ENCODE measurements at places on chromosomes 5 and 9. TPM values are rescaled to one million over a fixed set of nuclear protein-coding genes. Genes with fewer than 3 reads are reported as not detected.

DNA sequence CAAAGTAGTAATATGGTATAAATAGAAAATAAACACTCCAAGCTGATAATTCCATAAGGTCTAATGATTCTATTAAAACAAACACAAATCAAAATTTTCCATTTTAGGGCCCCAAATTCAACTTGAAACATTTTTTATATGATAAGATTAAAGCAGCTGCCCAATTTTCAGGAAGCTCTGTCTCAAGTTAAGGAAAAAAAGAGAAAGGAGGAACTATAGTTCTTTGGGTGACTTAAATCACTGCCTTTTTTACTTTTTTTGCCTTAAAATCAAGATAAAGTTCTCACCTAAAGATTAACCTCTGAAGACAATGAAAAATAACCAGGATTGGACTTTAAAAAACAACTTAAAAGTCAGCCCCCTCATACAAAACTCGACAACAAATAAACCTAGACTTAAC lies 76.0 kb upstream of the IFNE start:
- peak overlapping the region; percentile 73 for H3K27ac ChIP-seq
- H3K36me3 ChIP-seq, result no peaks in the 10 kb centered on the region

DNA sequence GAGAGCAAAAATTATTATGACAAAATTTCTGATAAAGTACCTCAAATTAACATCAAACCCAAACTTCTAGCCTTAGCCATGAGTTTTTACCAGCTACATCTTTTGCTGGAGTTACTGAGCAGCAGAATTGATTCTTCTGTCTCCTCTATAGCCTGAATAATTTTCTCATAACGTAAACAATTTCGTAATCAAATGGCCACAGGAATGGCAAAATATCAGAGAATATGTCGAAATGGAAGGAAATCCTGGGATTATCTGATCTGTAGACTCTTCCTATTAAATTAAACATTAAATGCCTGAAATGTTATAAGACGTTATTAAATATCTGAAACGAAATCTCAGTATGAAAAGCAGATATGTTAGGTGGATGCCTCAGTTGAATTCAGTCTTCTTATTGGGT lies 41.1 kb downstream of the LURAP1L start:
- peaks cover 61% of the 10 kb centered on the region for H3K4me1 ChIP-seq
- no peaks in the 10 kb centered on the region for H3K36me3 ChIP-seq
- DNase-seq, result no peak

DNA sequence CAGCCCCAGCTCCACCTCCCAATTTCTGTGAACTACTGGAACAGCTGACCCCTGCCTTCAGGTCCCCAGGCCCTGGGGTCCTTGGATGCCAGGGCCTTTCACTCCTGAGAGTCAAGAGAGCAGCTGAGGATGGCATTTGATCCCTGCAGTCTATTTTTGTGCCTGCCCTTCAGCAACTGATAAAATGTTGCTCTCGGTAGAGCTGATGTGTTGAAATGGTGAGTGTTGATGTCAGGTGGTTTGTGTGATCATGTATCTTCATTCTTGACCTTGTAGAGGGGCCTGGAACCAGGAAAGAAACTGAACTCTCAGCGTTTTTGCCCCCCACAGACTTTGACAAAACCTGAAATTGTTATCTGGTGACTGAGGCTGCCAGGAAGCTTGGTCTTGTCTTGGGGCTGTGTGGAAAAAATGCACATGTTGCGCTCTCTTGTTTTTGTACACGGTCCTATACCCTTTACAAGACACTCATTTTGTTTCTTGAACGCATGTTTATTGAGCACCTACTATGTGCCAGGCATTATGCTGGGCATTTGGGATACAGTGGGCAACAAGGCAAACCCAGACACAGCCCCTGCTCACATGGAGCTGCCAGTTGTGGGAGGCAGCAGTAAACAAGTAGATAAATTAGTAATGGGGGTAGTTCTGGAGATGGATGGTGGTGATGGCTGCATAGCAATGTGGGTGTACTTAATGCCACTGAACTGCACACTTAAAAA lies 78.3 kb downstream of the PPARGC1B start:
- no peaks in the 10 kb centered on the region for H3K36me3 ChIP-seq
- H3K4me3 ChIP-seq, result no peak overlapping the region
- no peak overlapping the region for H3K27ac ChIP-seq
- peaks cover 38% of the 10 kb centered on the region for H3K4me1 ChIP-seq
- no peaks in the 10 kb centered on the region for H3K27me3 ChIP-seq
- no peak for DNase-seq

- no peaks in the 10 kb centered on the region for H3K4me1 ChIP-seq
- no peak overlapping the region for H3K4me3 ChIP-seq
- DNase-seq, result no peak
- no peaks in the 10 kb centered on the region for H3K36me3 ChIP-seq
- H3K27me3 ChIP-seq, result no peaks in the 10 kb centered on the region
- no peak overlapping the region for H3K27ac ChIP-seq
These were observed 42.1 kb downstream of the FOXI1 start for GRCh38 chr5:170147753-170148264.

IL9 gene
- not detected for total RNA-seq

GRCh38 chr9:13991395-13991794 lies 322.5 kb downstream of the NFIB start:
- DNase-seq, result no peak
- no peaks in the 10 kb centered on the region for H3K36me3 ChIP-seq
- H3K4me3 ChIP-seq, result no peak overlapping the region

DNA sequence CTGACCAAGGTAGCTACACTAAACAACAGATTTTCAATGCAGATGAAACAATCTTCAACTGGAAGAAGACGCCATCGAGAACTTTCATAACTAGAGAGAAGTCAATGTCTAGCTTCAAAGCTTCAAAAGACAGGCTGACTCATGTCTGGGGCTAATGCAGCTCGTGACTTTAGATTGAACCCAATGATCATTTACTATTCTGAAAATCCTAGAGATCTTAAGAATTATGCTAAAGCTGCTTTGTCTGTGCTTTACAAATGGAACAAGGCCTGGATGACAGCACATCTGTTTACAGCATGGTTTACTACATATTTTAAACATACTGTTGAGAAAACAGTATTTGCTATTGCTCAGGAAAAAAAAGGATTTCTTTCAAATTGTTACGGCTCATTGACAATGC lies 54.9 kb downstream of the RICTOR start:
- H3K27ac ChIP-seq, result no peak overlapping the region
- no peak overlapping the region for H3K4me3 ChIP-seq
- no peaks in the 10 kb centered on the region for H3K36me3 ChIP-seq
- peaks cover 44% of the 10 kb centered on the region for H3K4me1 ChIP-seq

QRFP gene
- total RNA-seq, result not detected

EQTN gene
- not detected for total RNA-seq

DNA sequence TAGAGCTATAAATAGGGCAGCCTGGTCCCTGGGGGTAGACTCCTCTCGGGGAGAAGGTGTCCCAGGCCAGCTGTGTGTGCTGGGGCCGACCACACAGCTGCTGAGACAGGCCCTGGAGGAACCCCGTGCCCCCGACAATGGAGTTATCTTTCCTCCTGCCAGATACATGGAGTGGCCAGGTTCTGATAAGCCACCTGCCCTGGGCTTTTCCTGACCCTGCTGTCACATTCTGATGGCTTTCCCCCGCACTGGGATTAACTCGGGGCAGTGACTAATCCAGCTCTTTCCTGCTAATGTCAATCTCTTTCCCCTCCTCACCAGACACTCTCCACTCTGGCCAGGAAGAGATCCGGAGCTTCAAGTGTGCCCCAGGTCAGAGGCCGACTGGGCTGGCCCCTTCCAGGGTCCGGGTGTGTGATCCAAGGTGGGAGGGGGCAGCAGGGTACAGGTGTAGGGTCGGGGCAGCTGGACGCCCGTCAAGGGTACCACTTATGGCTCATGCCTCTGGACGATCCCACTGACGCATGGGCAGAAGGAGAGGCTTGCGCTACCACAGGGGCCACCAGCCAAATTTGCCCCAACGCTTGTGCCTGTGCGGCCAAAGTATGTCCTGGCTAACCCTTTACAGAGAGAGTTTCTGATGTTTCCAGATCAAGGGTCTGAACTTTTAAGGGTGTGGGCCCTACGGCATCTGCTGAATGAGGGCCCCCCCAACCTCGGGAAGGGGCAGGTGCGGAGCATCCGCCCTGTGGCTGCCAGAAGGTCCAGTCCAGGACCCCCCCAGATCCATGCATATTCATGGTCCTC lies 20.6 kb upstream of the COL5A1 start:
- no peaks in the 10 kb centered on the region for H3K36me3 ChIP-seq
- H3K27me3 ChIP-seq, result no peaks in the 10 kb centered on the region
- H3K4me3 ChIP-seq, result no peak overlapping the region
- DNase-seq, result no peak
- no peak overlapping the region for H3K27ac ChIP-seq

- H3K4me3 ChIP-seq, result no peak overlapping the region
- no peaks in the 10 kb centered on the region for H3K4me1 ChIP-seq
- H3K36me3 ChIP-seq, result no peaks in the 10 kb centered on the region
- DNase-seq, result no peak
These were observed 267.5 kb downstream of the MSX2 start for GRCh38 chr5:174991847-174992246.

DNA sequence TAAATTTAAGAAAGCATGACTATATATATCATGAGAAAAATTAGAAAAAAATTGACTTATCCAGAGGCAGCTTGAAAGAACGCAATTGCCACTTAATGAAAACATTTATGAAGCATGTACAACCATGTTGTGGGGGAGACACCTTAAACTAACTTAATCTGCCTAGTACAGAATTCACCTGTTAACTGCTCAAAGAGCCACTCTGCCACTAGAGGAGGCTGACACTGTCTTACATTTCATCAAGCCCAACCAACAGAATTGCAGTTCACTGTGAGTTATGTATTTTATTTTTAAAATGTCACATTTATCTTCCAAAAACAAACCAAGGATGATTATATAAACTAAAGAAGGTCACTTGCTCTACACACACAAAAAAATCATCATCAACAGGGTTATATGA lies 252.9 kb downstream of the MLLT3 start:
- no peak overlapping the region for H3K27ac ChIP-seq
- no peaks in the 10 kb centered on the region for H3K36me3 ChIP-seq
- H3K4me3 ChIP-seq, result no peak overlapping the region
- no peak for DNase-seq
- H3K4me1 ChIP-seq, result peaks cover 2% of the 10 kb centered on the region
- H3K27me3 ChIP-seq, result no peaks in the 10 kb centered on the region

- no peaks in the 10 kb centered on the region for H3K27me3 ChIP-seq
- no peak for DNase-seq
- H3K4me3 ChIP-seq, result no peak overlapping the region
These were observed 31.0 kb downstream of the GLDC start for GRCh38 chr9:6614489-6614888.

Measured in vagina (tissue), 2 donors.